ENCODE measurements at places on chromosomes 2 and 18.
A peak's percentile ranks its signal among the peaks of the same experiment; 100 is the strongest.

DNA sequence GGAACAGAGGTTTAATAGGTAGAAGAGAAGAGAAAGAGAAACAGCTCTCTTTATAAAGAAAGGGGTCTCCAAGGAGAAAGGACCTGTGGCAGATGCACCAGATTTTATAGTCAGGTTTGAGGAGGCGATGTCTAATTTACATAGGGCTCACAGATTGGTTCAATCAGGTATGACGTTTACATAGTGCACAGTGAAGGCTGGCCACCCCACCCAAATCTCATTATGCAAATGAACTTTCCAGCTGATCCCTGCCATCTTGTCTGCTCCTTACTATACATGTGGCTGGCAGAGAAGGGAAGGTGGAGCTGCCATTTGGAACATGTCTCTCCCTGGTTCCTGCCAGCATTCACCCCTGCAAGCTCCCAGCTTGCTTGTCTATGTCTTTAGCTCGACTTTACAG lies 557.8 kb downstream of the SUCLG1 start:
- no peak for DNase-seq

DNA sequence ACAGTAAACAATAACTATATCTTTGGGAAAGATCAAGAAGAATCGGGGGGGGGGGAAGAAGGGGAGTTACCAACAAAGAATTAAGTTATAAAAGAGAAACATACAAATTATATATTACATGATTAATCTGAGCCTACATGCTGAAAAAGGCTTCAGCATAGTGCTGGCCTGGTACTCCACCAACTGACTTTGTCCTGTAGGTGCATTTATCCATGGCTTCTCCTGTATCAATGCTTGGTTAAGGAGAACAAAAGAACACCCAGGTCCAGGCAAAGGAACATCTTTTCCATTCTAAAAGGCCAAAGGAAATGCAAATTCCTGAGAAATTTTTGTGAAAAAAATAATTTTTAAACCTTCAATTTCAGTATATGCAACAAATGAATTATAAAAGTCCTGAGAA lies 24.2 kb downstream of the RPRD1A start:
- no peak for DNase-seq

GRCh38 chr2:2263196-2263829 lies 67.8 kb downstream of the MYT1L start:
- DNase-seq: no peak

- DNase-seq: no peak
Observed at GRCh38 chr2:200472853-200473464, 36.9 kb downstream of the KCTD18 start.

DNA sequence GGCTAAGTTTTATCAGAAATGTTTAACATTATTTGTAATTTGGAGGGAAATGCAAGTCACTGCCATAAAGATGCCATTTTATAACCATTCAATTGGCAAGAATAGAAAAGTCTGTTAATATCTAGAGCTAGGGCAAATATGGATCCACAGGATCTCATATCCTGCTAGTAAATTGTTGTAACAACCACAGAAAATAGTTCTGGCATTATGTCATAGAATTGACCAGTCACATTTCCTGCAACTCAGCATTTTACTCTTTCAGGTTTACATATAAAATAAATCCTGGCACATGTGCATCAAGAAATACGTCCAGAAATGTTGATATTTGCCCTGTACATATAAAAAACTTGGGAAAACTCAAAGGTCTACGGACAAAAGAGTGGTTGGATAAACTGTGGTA lies 32.9 kb downstream of the OSBPL6 start:
- no peak for DNase-seq

GRCh38 chr2:33796511-33796910 lies 197.4 kb upstream of the FAM98A start:
- no peak for DNase-seq

GRCh38 chr2:95274291-95275150 lies at the start of gene PROM2:
PROM2 (plus strand) TSS chr2:95274449; CDS start chr2:95274586, 137 bp downstream.
- DNase-seq: no peak

DNA sequence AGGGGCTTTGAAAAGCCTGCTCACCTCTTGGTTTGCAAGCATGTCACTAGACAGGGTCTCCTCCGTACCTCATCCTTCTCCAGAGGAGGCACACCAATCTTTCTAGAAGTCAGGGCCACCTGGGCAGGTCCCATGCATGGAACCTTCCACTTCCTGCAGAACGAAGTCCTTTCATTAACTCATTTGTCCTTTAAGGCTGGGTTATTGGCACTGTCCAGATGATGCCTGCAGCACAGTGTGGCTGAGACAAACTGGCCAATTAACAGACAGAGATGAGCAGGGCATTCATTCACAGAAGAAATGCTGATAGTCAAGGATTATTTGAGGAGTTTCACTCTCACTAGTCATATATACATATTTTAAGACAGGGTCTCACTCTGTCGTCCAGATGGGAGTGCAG lies 245.3 kb downstream of the TFCP2L1 start:
- DNase-seq: no peak

GRCh38 chr2:7937082-7937481 lies 744.8 kb upstream of the ID2 start:
- no peak for DNase-seq

DNA sequence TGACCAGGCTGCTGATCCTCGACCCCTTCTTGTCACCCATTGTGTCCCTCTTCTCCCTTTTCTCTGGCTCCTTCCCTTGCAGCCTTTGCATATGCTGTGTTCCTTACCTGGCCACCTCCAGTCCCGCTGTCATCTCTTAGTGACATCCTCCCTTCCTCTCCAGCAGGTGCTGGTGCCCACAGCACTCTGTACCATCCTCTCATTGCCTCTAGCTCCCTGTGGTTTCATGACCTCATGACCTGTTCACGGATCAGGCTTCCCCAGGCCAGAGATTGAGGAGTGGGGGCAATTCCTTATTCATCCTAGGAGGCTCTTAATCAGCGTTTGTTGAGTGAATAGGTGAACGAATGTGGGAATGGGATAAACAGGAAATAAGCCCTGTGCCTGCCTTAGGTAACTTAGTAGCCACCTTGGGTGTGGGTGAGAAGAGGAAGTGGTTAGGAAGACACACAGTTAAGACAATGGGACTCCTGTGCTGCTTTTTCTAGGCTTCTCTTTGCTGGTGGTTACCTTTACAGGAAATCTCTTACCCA lies 35.5 kb downstream of the ITGA6 start:
- DNase-seq: no peak

DNA sequence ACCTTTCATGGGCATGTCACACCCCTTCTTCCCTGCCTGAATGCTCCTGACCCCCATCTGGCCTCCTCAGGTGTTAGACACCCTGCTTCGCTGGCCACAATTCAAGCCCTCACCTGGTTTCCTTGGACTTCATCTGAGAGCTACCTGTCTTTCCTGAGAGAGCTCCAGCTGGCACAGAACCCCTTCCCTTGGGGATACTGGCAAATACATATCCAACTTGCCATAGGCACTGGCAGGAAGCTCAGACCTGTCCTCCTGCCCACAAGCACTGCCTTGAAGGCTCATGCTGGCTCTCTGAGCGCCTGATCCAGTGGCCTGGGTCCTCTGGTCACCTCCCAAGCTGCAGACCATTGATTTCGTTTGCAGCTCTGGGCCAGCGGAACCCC lies 74.1 kb upstream of the MAP4K3 start:
- DNase-seq: peak; percentile 38

DNA sequence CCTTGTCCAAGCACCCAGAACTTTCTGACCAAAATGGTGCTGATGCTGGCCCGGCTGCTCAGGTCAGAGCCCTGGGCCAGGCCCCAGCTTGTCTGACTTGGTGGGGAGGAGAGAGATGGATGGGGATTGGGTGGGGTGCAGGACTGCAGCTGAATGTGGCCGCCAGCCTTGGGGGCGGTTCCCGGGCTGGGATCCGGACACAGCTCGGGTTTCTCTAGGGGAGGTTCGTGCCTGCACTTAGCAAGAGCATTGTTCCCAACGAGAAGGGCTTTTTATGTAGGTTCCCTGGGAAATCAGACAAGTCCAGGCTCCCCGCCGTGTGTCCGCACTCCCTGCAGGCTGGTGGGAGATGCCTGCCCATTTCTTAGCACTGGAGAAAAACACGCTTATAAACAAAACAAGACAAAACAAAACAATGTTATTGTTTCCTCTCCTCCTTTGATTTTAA lies 50.5 kb upstream of the HS6ST1 start:
- no peak for DNase-seq

- DNase-seq: no peak
Observed at GRCh38 chr2:111659361-111660333, 224.3 kb downstream of the ANAPC1 start.

- no peak for DNase-seq
Observed at GRCh38 chr2:11566383-11566782, 32.5 kb downstream of the GREB1 start.

GRCh38 chr2:202091476-202091875 lies 18.4 kb downstream of the KIAA2012 start:
- DNase-seq: peak; percentile 69

DNA sequence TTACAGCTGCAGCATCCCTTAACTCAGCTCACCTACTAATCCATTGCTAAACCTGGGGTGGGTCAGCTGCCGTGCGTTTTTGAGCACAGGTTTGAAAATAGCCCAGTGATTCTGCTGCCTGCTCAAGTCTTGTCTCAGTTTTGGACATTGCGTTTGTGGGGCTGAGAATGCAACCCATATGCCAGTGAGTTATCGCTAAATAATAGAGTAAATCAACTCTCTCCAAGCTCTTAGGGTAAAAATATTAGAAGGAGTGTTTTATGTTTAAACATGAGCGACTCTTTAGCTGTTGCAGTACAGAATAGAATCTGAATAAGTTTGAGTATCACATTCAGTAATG lies 2.1 kb downstream of the TSHZ1 start:
- DNase-seq: peak; percentile 46

DNA sequence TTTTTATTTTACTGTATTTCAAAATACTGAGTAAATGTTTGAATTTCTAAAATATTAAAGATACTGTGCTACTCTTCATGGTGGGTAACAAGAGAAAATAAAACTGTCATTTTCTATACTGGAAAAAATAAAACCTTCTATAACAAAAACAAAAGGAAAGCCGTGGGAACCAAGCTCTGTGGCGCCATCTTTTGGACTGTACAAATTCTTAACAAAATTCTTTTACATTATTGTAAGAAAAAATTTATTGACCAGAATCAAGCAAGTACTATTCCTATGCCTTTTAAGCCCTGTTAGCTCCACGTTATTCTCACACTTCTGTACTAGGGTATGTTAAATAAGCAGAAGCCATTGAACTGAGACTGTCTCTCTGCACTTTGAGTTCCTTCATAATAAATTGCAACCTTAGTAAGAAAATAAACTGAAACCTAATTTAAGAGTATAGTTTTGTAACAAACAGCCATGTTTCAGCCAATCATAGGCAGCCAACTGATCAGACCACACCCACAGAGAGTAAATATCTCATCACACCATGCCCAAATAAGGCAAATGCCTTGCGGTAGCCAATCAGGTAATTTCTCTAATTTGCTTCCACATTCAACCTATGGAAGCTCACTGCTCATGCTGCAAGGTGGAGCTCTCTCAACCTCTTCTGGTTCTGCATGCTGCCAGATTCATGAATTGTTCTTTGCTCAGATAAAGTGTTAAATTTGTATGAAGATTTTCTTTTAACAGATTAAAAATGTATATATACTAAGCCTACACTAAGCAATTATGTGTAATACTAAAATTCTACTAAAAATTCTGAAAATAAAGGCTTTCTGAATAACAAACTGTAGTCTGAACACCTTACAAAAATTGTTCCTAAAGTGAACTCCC lies 42.2 kb downstream of the HIBCH start:
- peak; percentile 33 for DNase-seq

GRCh38 chr18:28903306-28903705 lies 726.4 kb upstream of the CDH2 start:
- DNase-seq: no peak

DNA sequence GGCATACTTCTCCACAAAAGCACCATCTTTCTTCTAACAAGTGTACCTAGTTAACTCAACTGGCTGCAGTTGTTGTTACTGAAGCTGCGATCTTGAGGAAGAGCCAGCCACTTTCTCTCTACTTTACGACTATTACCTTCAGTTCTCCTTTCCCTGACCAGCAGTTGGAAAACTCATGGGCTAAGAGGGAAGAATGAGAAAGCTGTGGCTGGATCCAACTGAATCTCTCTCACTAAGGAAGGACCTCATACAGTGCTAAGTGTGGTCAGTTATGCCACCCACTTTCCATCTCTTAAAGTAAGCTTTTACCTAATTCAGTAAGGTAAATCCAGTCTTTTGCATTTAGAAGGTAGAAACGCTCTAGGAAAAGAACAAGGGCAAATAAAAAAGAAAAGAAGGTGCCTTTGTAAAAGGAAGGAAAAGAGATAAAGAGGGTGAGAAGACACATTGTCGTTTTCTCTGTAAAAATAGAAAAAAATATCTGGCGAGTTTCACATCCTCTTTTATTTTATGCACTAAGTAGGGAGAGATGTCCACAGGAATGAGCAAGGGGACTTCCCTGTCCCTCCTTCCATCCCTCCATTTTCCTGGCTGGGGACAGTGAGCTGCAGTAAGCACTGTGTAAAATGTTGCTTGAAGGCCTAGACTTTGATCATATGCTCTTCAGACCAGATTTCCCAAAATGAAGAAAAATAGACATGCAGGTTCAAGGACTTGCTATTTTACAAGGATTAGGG lies 73.4 kb downstream of the PLEKHM3 start:
- no peak for DNase-seq

DNA sequence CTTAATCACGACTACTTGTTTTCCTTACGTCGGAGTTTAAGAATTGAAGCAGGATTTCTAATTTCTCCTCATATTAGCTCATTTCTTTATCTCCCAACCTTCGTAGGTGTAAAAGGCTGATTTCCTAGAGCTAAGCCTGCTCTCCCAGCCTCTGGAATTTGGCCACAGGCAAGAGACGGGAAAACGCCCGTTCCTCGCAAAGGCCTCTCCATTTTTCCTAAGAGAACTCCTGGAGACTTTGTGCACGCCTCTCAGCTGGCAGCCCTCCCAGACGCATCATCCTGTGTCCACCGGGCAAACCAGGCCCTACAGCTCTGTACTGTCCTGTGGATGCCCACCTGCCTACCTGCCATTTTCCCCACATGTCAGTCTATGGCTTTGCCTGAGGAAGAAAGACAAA lies 106.3 kb downstream of the FTCDNL1 start:
- DNase-seq: no peak

DNA sequence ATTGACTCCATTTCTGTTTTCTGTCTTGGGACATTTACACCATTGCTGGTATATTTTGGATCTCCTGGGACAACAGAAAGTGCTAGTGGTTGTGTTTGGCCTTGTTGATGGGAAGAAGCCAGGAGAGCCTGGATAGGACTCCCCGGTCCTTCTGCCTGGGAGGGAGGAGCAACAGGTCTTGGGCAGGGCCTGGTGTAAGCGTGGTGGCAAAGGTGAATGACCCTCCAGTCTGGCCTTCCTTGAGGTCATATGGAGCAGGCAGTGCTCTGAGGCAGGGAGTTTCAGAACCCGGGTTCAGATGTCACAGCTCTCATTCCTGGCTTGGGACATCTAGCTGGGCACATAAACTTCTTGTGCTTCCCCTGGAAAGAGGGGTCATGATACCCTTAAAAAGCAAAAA lies 56.0 kb upstream of the RBM44 start:
- DNase-seq: no peak

Measured in cerebellar cortex (tissue), 1 donor.